ENCODE measurements at places on chromosomes 4 and X.

DNA sequence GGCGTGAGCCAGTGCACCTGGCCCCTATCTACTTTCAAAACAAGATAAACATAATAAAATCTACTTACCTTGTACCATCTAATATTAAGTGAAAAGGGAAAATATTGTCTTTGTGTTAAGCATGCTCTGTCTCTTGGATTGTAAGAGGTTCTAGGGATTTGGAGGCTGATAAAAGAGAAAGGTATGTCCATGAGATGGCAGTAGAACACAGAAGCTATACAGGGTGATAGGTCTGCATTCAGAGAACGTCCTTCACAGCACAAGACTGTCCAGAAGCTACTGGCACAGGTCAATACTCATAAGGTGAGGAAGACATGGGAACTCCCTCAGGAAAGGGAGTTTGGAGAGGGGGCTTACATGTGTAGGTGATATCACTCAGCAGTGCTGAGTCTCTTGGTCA is 135.5 kb downstream of the TMEM47 start:
- no peak for DNase-seq

GRCh38 chr4:150439451-150439933 is 142.5 kb upstream of the MAB21L2 start:
- DNase-seq: no peak

DNA sequence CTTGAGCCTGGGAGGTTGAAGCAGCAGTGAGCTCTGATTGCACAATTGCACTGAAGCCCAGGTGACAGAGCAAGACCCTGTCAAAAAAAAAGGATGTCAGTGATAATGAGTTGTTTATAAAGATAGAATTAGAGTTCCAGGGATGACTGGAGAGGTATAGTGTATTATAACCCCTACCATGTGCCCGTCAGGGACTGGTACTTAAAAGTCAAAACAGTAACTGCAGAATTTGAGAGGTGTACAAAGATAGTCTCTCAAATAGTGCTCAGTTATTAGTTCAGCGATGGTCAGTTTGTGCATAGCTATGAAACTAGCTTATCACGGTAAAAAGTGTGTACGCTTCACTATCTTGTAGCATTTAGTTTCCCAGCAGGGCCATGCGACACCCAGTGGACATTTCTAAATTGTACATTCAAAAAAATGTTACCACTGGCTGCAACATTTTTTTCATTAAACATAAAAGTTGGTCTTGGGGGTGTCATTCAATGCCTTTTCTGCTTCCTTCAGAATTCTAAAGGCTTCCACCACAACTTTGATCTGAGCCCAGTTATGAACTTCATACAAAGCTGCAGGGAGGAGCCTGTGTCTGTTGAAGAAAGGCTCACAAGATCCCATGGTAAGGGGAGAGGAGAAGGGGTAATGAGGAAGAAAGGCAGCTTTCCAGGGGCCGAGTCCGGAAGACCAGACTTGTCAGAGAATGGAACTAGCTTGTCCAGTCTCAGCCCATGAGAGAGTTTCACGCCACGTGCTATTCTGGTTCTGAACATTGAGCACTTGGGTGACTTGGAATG is 9.2 kb upstream of the GYG2 start:
- peak; percentile 26 for DNase-seq

DNA sequence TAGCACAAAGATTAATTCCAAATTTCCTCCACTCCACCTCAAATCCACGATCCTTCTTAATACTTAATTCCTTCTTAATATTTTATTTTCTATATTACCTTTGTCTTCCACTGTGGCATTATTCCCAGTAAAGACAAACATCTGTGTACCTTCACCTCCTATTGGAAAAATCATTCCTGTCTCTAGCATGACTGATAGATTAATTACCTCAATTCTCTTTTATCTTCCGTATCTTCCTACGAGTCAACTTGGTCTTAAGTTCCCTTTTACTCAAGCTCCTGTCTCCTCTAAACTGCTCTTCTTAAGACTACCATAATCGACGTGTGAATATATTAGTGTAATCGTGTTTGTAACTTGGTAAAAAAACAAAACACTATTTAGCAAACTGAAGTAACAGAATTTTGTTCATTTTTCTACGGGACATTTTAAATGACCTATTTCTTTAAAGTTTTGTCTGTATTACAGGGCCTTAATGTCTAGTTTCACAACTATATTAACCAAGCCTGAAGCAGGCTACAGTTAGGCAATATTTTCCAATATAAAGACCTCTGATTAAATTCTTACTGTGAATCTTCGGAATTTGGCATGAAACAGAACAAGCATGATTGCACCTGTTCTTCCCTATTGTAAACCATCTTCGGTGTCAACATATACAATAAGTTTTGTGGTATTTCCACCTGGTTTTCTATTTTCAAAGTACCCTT is 1.1 kb upstream of the USP38 start:
- no peak for DNase-seq

DNA sequence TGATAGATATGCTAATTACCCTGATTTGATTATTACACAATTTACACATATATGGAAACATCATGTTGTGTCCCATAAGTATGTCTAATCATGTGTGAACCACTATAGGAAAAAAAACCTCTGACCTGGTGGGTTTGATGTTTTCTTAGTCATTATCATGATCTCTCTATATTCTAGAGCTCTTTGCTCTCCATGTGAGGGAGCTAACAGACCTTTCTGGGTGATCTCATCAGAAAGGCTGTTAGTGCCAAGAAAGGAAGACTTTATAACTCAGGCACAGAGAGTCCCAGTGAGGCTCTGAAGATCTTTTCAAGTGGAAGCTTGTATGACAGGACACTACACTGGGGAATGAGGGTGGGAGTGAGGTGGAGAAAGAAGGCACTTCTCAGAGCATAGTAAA is 527.7 kb upstream of the MAGEB2 start:
- no peak for DNase-seq

- no peak for DNase-seq
These were observed 692.6 kb downstream of the RAB28 start for GRCh38 chr4:12791536-12791935.

DNA sequence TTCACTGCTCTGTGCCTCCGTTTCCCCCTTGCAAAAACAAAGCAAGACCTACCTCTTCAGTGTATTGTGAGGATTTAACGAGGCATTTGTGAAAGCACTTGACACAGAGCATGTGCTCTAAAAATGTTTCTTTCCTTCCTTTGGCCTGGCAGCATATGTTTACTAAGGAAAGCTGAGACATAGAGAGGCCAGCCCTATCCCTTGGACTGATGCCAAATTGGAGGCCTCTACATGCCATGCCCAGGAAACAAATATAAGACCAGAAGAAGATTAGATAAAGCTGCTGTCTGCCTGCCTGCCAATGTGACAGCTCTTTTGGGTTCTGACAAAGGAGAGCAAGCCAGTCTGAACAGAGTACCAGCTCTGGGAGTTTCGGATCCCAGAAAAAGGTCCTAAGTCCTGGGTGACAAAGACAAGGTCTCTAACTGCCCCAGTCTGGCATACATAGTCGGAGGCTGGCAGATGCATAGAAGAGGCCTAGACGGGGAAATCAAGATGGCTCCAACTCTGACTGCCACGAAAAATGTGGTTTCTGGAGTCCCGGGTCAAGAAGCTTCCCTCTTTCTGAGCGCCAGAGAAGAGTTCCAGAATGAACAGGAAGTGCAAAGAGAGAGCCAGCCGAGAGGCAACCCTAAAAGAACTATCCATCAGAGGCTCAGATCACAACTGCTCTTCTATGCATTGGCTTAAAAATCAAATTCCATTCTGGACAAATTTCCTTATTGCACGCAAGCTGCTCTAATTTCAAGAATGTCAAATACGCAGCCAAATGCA is 25.8 kb downstream of the OTUD6A start:
- no peak for DNase-seq

GRCh38 chr4:141065872-141066271 is 67.4 kb downstream of the RNF150 start:
- DNase-seq: no peak

GRCh38 chr4:48944756-48945241 is 38.2 kb upstream of the OCIAD2 start:
- DNase-seq: peak; percentile 31

- no peak for DNase-seq
These were observed 78.1 kb downstream of the HTRA3 start for GRCh38 chr4:8347660-8348059.

- no peak for DNase-seq
These were observed 1.7 kb downstream of the CNOT6L start for GRCh38 chr4:77817304-77818072.

- DNase-seq: no peak
These were observed 66.1 kb upstream of the H2AZ1 start for GRCh38 chr4:100016191-100016590.

GRCh38 chrX:109793191-109793590 is 60.1 kb upstream of the ACSL4 start:
- DNase-seq: no peak

DNA sequence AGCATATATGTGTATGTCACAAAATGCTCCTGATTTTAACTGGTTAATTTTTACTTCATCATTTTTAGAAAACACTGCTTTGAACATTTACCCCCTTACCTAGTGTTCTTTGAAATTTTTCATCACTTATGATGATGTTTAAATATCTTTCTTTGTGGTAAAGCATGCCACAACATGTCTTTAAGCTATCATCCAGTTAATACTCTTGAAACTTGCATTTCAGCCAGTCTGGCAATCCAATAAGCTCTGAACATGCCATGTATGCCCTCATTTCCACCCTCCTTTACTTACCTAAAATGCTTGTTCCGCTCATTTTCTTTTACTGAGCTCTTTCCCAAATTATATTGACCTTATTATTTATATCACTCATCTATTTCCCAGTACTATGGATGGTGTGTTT is 581.2 kb downstream of the RAPGEF2 start:
- no peak for DNase-seq

DNA sequence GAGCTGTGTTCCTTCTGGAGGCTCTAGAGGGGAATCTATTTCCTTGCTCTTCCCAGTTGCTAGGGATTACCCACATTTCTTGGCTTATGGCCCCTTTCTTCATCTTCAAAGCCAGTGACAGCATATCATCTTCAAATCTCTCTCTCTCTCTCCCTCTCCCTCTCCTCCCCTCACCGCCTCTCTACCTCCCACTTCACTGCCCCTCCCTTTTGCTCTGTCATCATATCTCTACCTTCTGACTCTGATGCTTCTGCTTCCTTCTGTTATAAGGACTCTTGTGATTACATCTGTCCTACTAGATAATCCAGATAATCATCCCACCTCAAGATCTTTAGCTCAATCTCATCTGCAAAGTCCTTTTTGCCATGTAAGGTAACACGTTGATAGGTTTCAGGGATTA is 93.1 kb upstream of the TEX13D start:
- no peak for DNase-seq

DNA sequence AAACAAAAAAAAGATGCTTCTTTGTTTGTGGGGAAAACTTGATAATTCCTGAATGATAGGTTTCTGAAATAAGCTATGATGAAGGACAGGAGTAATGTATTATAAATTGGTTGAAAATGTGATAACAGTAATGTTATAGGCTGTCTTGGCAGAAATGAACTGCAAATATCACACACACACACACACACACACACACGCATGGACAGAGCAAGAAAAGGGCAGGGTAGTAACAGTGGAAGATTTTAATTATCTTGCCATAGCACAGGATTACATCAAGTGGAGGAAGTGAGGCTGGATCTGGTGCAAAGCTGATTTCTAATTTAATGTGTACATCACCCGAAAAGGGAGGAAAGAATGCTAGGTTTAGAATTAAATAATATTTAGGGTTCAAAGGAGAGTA is 97.5 kb upstream of the CXXC4 start:
- DNase-seq: no peak

- DNase-seq: no peak
These were observed 89.8 kb upstream of the PRKG2 start for GRCh38 chr4:81304871-81305270.

DNA sequence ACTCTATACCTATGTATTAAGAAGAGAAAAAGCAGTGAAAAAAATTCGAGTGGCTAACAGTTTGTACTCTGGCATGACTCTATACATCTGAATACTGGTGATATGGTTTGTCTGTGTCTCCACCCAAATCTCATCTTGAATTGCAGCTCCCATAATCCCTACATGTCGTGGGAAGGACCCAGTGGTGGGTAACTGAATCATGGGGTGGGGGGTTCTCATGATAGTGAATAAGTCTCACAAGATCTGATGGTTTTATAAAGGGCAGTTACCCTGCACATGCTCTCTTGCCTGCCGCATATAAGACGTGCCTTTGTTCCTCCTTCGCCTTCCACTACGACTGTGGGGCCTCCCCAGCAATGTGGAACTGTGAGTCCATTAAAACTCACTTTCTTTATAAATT is 70.4 kb downstream of the LRBA start:
- DNase-seq: no peak

DNA sequence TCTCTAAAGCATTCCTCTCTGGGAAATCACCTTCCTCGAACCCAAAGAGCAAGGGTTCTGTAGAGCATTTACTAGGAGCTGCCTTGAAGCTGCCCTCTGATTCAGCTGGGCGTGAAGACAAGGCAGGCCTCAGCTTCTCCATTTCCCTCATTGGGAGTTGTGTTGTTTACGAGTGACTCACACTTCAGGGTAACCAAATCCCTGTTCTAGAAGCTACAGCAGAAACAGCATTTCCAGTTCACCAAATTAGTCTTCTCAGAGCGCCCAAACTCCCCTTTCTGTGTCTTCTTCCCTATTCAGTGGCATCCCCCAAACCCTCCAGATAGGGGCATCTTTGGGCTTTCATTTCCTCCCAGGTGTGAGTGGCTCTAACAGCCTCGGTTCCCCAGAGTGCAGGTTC is 863 bp upstream of the XPNPEP2 start:
- no peak for DNase-seq

- DNase-seq: no peak
These were observed 136.3 kb downstream of the HS6ST2 start for GRCh38 chrX:132821974-132822633.

DNA sequence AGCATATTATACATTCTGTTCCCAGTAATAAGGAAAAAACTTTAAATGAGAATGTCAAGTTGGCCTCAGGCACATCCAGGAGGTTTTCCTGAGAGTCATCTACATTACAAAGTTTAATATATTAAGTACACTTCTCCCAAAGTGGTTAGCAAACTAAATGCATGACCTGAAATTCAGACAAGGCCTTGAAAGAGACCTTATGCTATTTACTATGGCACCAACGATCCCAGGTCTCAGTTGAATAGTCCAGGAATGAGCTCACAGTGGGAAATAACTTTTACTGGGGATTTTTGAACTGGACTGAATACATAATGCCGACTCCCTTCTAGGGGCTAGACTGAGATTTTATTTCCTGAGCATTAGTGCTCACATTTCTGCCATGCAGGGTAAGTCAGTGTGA is 1577.5 kb upstream of the PCDH7 start:
- DNase-seq: no peak

DNA sequence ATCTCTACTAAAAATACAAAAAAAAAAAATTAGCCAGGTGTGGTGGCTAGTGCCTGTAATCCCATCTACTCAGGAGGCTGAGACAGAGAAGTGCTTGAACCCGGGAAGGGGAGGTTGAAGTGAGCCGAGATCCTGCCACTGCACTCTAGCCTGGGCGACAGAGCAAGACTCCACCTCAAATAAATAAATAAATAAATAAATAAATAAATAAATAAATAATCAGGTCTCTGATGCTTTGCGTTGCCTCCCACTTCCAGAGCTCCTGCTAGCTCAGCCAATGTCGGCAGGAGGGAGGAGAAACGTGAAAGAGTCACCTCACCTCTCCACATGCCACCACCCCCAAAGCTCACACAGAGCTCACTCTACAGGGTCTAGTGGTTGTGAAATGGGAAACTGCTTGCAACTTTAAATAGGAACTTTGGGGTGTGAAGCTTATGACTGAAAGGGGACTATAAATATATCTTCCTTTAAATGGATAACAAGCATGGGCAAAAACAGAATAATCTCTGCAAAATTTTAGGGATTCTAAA is 7.9 kb downstream of the SMIM31 start:
- DNase-seq: no peak
